ACHN (cell line): ENCODE measurements at places on chromosomes 1 and 21.

DNA sequence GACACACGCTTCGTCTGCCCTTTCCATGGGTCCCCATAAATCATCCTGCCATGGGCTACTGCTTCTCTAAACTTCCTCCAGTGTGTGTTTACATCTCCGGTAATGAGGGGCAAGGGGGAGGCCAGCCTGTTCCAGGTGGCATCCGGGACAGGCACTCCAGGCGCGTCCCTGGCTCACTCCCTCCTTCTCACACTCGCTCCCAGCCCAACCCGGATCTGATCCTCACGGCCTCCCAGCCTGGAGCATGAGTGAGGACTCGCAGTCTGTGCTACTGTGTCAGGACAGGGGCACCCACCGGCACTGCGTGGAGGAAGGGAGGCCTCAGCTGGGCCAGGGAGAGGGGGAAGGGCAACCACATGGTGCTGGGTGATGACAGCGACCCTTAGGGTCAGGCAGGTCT lies 225.4 kb downstream of the TRABD2B start:
- DNase-seq = no peak

DNA sequence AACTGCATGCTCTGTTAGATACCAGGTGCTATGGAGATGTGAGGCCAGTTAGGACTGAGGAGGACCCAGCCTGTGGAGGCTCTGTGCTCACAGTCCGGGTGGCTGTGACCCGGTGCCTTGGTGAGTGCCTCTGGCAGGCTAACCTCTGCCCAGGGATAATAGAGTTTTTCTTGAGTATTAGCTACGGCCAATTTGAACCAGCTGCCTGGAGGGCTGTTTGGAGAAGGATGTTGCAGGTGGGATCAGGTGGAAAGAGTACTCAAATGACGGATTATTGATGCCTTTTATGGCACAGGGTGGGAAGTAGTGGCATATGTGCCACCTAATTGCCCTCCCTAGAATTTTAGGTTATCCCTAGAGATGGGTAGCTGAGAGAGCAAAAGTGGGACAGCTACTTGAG lies 182.7 kb downstream of the GRIK3 start:
- no peak for DNase-seq

DNA sequence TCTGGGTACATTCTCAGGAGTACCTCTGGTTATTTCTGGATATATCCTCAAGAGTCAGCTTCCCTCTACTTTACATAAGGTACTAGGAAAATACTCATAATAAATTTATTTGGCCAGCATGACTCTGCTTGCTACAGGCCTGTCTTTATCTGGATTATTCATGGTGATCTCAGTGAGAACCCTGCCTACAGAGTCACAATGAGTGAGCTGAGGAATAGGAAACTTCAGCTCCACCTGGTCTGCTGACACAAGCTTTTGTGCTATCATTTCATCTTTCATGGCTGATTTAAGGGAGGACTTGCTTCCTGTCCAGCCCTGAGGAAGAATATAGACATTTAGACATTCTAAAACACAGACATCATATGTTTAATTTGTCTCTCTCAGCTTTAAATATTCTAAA lies 19.5 kb upstream of the SUCO start:
- DNase-seq = no peak

GRCh38 chr1:154880671-154881070 lies 10.6 kb upstream of the KCNN3 start:
- no peak for DNase-seq
